ENCODE measurements at places on chromosomes 16 and 17. TPM values are rescaled to one million over a fixed set of nuclear protein-coding genes. Genes with fewer than 3 reads are reported as not detected.

PRAC2 gene
- total RNA-seq, result not detected

CCL8 gene
- not detected for total RNA-seq

DNA sequence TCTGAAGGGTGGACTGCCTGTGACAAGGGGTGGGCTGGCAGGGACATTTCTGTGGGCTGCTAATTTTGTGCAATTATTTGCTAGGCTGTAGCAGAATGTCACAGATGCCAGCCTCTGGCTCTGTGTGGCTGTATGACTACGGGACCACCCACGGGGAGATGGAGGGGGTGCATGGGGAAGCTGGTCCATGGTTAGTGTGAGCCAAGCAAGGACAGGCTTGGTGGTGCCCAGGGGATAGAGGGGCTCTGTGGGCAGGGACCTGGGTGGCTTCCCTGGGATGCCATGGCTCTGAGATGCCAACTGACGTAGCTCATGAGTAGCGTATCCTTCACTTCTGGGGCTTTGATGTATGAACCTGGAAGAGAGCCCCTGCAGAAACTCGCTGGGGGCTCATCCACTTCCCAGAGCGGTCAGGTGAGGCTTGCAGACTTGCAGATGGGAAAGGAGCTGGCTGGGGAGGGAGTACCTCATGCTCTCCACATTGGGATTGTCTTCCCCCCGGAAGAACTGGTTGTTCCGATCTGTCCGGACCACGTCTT lies 87.2 kb downstream of the TBC1D16 start:
- no peak for DNase-seq

GRCh38 chr17:3710951-3711383 lies 12.7 kb upstream of the HASPIN start:
- DNase-seq, result no peak

- DNase-seq, result peak; percentile 39
Observed at GRCh38 chr16:79869304-79870015, 268.9 kb upstream of the MAF start.

DNA sequence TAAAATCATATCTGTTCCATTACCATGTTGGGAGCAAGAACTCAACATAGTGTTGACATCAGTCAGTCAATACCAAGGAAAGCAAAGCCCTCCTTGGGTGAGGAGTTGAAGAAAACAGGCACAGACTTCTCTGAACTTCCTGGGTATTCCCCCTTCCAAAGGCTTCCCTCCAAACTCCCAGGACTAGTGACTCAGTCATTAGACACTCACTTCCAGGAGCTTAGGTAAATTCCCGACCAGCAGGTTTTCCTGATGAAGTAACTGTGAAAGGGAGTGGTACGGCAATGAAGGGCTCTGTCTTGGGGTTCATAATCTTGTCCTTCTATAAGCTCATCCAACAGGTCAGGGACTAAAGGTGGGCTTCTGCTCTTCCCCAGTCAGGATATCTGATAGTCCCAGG lies 293.8 kb upstream of the AXIN2 start:
- DNase-seq, result no peak
